ENCODE measurements at places on chromosomes 1 and 21.
A peak's percentile ranks its signal among the peaks of the same experiment; 100 is the strongest.

DNA sequence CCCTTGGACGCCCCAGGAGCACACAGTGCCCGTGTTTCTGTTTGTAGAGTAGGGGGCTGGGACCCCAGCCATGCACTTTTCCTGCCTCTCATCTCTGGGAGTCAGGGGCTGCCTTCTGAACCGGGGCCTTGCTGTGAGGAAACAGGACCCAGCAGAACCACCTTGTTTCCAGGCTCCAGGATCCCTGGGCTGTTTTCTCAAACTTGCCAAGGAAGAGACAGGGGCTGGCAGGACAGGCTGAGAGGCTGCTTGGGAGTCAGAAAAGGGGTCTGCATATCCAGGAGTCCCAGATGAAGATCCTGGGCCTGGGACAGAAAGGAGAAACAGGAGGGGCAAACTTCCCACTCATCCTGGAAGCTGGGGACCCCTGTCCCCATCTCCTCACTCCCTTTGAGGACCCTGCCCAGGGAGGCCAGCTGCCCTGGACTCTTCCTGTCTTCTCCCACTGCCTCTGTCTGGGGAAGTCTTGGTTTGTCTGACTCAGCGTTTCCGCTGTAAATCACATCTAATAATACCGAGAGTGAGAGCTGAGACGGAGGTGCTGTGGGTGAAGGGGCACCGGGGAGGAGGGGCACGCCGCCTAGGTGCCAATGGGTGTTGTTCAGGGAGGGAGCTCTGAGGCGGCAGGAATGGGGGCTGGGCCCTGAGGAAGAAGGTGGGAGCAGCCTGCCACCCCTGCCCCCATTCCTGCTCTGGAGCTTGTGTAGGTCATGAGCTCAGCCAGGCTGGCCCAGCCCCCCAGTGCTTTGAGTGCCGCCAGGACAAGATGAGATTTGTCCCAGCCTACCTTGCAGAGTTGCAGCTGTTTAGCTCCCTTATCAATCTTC is 16.7 kb downstream of the POU3F1 start:
- DNase-seq: peak; percentile 90

DNA sequence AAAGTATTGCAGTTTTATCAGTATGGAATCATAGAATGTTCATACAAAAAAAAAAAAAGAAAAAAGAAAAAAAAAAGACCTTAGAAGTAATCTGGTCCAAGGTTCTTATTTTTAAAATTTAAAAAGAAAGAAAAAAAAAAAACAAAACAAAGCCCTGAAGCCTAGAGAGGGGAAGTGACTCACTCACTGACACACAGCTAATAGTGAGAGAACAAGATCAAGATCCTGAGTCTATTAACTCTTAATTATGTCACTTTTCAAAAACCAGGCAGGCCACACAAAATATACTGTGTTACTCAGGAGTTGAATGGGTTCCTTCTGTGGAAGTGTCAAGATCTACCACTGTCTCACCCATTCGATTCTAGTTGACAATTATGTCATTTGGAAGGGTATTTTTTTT is 433.9 kb upstream of the DAB1 start:
- DNase-seq: no peak

DNA sequence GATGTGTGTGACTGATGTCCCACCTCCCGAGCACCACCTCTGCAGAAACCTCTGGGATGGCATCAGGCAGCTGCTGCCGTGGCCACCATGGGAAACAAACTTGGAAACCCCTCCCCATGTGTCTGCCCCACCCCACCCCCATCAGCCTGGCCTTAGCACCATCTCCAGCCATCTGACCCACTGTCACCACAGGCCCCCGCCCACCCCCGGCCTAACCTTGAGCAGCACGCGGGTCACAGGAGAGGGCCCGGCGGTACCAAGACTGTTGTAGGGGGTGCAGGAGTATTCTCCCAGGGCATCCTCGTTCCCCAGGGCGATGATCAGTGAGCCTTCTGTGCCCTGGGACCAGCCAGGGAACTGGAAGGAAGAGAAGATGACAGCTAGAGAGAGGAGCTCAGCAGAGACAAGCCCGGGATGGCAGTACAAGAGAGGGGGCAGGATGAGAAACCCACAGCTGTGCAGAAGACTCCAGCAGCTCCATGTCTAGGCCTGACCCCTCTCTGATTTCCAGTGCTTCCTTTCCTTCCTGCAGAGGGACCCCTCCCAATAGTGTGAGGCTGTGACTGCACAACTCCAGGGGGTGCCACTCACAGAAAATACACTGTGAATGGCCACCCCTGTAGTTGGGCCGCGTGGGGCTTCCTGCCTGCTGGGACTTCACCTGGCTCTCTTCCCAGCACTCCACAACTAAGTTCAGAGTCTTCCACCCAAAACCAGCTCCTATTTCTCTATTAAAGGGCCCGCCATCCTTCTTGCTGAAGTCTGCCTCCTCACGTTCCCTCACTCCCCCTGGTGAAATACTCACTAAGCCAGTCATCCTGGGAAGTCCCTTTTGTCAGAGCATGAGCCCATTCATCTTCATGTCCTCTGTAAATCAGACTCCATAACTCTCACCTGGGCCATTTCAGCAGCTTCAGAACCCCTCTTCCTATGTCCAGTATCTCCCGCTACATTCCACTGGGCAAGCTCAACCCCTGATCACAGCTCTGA is 7.3 kb upstream of the TAGLN2 start:
- no peak for DNase-seq

DNA sequence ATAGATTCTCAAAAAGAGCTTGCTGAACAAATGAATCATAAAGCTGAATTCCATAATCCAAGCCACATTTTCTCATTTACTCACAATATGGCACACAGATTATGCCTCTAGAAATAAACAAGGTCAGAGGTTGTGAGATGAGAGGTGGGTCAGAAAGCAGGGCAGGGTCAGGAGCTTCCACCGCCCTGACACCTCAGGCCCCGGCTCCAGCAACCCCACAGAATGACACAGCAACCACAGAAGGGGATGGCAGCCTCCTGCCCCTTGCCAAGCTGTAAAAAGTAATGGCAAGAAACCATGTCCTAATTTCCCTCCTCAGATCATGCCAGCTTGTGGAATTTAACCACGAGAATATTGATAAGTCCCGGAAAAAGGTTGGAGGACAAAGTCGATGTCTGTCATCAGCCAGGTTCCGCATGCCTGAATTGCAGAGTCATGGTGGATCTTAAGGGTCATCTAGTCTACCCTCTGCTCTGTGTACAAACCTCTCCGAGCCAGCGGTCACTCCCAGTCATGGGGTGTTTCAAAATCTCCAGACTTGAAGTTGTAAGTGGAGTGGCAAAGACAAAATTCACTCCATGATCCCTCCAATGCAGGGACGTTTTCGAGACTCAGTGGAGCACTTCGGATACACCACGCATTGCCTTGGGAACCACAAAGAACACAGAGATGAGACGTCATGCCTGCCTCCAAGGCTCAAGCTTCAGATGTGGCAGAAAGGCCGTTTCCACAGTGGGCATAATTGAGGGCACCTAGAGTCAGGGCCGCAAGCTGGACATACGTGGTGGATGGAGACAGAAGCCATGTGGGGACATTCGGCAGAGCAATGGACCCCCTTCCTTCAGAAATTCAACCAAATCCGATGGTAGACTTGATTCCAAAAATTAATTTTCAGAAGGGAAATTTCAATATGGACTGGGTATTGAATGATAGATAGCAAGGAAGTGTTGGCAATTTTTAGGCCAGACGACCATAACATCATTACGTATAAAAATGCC is 254.0 kb downstream of the TOMM20 start:
- no peak for DNase-seq

GRCh38 chr1:241611736-241612135 is 28.4 kb downstream of the CHML start:
- DNase-seq: no peak

DNA sequence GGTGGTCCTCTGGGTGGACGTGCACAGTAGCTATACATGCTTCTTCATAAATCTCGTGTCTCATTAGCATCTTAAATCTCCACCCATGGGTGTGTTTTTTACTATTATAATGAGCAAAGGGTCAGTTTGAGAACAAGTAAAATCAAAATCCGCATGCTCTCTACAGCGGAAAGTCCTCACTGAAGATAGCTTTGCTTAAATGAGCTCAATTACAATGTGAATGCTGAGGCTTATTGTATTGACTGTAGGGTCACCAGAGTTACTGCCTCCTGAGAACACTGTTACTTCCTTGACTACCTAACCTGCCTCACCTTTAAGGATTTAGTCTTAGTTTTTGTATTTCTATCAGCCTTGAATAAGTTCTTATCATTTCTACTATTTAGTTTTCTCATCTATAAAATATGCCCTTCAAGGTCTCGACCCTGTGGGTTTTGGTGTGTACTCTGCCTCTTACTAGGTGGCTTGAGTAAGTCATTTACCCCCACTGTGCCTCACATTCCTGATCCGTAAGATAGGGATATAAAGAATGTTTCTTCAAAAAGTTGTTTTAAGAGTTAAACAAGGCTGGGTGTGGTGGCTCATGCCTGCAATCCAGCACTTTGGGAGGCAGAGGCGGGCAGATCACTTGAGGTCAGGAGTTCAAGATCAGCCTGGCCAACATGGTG is 7.9 kb downstream of the SLAMF7 start:
- no peak for DNase-seq

DNA sequence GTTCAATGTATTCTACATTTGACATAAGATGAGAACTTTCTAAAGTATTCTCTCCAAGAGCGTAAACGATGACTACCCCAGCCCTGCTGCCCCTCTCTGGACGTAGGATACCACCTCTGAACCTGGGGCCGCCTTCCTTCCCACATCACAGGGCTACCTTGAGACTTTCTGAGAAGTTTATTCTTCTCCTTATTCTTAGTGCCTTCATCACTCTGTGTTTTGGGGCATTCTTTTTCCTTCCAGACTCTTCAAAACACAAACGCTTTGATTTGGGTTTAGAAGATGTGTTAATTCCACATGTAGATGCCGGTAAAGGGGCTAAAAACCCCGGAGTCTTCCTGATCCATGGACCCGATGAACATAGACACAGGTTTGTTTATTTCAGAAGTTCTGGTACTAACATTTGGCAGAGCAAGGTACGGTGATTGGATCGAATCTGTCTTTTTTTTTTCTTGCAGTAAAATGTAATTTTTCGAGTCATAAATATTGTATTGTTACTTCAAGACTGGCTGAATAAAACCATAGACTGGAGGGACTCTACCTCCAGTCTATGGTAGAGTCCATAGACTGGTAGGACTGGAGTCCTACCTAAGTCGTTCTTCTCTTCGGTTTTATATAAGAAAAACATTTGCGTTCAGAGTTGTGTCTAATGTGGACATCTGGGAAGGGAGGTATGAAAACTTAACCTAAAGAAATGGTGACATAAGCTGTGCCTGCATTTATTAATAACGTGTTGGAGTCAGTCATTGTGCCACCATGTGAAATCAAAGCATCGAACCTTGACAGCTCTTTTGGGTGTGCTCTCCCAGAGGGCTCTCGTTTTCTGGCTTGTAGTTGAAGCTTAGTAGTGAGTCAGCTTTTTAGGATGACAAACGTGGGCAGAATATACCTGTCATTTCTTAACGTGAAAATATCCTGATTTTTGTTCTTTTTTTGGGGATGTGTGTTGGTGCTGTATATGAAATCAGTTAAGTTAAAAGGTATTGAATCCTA is 1.2 kb downstream of the MAN1A2 start:
- DNase-seq: no peak

- no peak for DNase-seq
Observed at GRCh38 chr1:41474490-41475271, 9.8 kb downstream of the EDN2 start.

DNA sequence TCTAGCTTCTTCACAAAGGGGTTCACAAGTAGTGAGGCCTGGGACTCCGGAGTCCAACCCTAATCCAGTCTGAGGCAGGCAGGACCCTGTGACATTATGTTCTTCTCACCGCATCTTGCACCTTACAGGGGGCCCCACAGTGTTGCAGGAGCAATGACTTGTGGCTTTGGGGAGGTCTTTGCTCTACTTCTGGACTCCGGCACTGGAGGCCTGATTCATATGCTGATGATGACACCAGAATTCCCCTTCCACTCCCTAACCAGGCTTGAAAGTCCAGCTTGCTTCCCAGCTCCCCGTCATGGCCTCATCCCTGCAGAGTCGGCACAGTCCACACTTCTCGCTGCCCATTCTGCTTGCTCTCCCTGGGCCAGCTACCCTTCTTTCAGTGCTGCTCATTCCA is 96.3 kb upstream of the SLC44A3 start:
- no peak for DNase-seq

GRCh38 chr1:160522622-160523345 is at the start of gene SLAMF6:
SLAMF6 (minus strand) TSS chr1:160523255; CDS start chr1:160523192, 63 bp downstream.
- DNase-seq: no peak

DNA sequence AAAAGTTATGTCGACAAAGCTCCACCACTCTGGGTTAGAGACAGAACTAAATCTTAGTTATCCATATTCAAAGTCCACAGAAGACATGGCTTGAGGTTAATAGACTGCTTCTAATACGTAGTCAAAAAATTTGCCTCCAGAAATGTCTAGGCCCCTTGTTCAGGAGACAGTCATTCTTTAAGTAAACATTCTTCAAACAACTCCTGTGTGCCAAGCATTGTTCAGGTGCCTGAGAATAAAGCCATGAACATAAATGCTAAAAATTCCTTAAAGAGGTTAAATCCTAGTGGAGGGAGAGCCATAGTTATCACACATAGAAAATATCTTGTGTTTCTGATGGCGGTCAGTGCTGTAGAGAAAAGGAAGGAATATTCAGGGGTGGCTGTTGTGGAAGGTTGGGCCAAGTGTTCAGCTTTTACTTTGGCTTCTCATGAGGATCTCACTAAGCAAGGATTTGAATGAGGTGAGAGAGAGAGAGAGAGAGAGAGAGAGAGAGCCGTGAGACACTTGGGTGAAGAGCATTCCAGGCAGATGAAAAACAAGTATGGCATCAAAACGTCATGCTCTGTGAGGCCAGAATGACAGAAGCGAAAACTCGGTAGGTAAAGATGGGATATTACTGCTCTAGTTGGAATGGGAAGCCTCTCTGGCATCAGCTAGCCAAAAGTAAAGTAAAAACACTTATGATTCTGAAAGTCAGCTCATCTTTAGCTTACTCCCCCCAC is 187.1 kb downstream of the GREM2 start:
- no peak for DNase-seq

GRCh38 chr1:45018599-45019230 is 6.7 kb downstream of the UROD start:
- peak; percentile 63 for DNase-seq

DNA sequence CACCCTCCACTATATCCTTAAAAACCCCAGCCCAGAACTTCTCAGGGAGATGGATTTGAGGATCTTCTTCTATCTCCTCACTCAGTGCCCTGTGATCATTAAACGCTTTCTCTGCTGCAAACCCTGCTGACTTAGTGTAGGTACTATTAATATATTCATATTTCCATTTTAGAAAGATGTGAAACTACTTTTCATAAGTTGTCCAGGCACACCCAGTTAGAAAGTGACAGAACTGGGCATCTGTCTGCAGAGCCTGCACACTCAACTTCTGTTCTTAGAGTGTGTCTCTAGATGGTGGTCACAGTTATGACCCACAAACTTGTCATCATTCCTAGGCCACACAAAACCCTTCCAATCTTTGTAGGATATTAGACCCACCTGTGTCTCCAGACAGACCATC is 55.0 kb downstream of the FCRL5 start:
- DNase-seq: no peak

DNA sequence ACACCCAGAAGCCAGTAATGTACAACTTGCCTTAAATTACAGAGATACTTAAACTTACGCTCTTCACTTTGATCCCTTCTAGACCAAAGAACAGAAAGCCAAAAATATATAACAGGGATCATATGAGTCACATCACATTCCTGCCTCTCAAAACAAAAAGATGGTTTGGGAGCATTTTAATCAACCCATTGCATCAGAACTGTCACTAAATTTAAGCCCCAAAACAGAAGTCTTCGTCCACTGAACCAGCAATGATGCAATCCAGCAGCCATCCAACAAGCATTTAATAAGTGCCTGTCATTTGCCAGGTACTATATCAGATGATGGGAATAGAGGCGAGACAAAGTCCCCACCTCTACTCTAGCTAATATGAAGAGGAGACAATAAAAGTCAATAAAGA is 42.7 kb upstream of the GLIS1 start:
- DNase-seq: no peak

- DNase-seq: no peak
Observed at GRCh38 chr1:19597496-19598309, 46.4 kb upstream of the NBL1 start.
